ENCODE measurements at places on chromosomes 1 and 21. TPM values are rescaled to one million over a fixed set of nuclear protein-coding genes. Genes with fewer than 3 reads are reported as not detected.

The VHLL gene
- total RNA-seq, result not detected

GRCh38 chr1:222950892-222951291, 136.1 kb downstream of the DISP1 start:
- no peak for DNase-seq

DNA sequence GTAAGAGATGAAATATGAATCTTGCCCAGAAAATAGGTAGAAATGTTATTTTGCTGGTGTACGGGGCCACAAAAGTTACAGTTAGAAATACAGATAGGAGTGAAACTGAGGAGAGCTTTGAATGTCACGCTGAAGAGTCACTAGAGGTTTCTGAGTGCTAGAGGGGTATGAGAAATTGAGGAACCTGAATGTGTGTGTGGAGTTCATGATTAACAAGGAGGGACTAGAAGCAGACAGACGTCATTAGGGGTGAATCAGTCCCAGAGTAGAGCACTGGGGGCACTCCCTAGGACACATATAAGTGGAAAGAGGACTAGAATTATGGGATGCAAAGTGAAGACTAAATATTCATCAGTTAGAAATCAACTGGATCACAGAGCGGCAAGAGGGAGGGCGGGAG, 188.9 kb upstream of the MAP1LC3C start:
- DNase-seq, result no peak

The CD160 gene
- not detected for total RNA-seq

Data from activated T-helper 2 cell treated with anti-CD3 and anti-CD28 coated beads, Interferon-gamma antibody, Interleukin-2, Interleukin-4, amounts not matched to agents 10 μg/mL and 5 μg/mL and 100 μg/mL, durations not matched to agents 14 hours and 24 hours and 36 hours (primary cell).